H1 (cell line): ENCODE measurements at places on chromosomes 2 and 18. TPM values are rescaled to one million over a fixed set of nuclear protein-coding genes. Genes with fewer than 3 reads are reported as not detected.

The CCDC121 gene
- polyA plus RNA-seq, result 0.68 and 0.94 TPM in 2 replicates

GRCh38 chr2:241931976-241932898 is 62.7 kb downstream of the RTP5 start:
- DNase-seq, result no peak

GRCh38 chr2:146241023-146241422 is 1603.8 kb upstream of the ACVR2A start:
- DNase-seq, result no peak

GRCh38 chr2:162330881-162331280 is 12.4 kb upstream of the IFIH1 start:
- DNase-seq, result no peak

GRCh38 chr18:37554399-37554787 is 11.2 kb downstream of the CELF4 start:
- peak; percentile 41 for DNase-seq

The TEX44 gene
- 0.06 TPM in 1 of 2 replicates, not detected in the other for polyA plus RNA-seq

DNA sequence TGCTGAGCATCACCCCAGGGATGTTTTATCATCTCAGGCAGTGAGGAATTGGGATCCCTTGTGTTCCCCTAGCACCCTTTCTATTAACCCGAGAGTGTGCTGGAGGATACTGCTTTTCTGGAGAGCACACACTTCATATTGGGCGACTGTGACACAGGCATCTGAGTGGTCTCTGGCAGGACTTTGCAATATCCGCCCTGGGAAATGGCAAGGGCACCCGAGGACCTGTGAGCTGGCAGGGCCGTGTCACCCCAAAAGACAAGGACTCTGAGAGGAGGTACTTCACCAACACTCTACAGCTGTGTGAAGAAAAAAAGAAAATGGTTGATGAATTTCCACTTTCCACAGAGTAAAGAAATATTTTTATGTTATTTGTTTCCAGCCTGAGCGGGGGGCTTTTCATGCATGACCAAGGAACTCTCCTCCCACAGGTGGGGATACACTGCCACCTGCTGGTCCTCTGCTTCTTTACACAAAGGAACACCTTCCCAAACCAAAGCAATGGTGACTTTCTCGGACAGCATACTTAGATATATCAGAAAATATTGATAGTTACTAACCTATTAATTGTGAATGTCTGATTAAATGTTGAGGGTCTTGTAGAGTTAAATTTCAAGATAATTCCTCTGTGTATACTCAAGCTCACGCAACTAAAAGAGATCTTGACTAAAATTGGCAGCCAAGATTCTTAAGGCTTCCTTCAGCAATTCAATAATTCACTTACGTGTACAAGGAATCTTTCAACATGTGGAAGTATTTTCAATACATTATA is 45.9 kb upstream of the REG3G start:
- DNase-seq, result peak; percentile 88

DNA sequence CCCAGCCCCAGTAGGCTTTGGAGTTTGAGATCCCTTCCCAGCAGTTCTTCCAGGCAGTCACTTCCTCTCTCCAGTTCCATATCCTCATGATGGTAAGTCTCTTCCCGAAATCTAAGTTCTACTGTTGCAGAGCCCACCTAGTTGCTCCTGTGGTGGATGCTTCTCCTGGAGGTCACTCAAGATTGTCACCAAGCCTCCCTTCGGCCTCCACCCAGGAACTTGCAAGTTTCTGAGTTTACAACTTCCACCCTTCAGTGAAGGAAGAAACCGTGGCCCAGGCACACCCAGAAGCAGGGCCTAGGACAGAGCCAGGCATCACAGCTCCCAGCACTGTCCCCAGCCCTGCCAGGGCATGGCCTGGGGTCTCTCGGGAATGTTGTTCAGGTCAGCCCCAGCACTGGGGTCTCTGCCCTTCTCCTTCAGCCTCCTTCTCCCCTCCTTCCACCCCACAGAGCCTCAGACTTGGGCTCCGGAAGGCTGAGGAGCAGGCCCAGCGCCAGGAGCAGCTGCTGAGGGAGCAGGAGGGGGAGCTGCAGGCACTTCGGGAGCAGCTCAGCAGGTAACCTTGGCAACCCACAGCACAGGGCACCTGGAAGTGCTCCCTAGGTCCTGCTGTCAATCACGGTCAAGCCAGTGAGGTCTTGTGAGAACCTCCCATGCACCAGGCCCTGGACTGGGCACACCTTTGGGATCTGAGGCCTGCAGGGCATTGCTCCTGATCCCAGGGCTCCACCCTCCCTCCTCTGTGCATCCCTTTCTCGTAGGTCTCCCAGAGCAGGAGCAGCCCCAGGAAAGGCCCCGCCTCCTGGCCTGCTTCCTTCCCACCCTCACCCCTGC is 7.1 kb downstream of the RUFY4 start:
- peak; percentile 59 for DNase-seq

DNA sequence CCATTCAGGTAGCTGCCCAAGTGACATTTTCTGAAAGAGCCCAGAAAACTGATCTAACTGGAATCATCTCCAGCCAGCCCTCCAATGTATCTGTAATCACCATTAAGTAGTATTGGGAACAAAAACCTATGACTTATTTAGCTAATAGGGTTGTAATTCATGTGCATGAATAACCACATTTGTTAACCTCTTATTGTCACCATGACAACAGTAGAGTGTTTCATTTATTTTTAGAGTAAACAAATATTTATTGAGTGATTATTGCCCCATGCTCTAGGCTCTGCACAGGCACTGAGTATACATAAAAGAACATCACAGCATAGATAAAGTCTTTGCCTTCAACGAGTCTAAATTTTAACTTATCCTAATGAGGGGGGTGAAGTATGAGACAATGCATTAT is 265.4 kb upstream of the UBE2E3 start:
- no peak for DNase-seq

GRCh38 chr2:70321370-70321769 is 19.5 kb upstream of the FAM136A start:
- DNase-seq, result no peak

- DNase-seq, result peak; percentile 70
Observed at GRCh38 chr2:169694113-169694893, at the start of the genes CFAP210 and PHOSPHO2. TSS of gene CFAP210 (minus strand) at chr2:169694405. CDS start at chr2:169694327, 78 bp downstream. TSS of gene PHOSPHO2 (plus strand) at chr2:169694469. CDS start at chr2:169700972, 6,503 bp downstream.

DNA sequence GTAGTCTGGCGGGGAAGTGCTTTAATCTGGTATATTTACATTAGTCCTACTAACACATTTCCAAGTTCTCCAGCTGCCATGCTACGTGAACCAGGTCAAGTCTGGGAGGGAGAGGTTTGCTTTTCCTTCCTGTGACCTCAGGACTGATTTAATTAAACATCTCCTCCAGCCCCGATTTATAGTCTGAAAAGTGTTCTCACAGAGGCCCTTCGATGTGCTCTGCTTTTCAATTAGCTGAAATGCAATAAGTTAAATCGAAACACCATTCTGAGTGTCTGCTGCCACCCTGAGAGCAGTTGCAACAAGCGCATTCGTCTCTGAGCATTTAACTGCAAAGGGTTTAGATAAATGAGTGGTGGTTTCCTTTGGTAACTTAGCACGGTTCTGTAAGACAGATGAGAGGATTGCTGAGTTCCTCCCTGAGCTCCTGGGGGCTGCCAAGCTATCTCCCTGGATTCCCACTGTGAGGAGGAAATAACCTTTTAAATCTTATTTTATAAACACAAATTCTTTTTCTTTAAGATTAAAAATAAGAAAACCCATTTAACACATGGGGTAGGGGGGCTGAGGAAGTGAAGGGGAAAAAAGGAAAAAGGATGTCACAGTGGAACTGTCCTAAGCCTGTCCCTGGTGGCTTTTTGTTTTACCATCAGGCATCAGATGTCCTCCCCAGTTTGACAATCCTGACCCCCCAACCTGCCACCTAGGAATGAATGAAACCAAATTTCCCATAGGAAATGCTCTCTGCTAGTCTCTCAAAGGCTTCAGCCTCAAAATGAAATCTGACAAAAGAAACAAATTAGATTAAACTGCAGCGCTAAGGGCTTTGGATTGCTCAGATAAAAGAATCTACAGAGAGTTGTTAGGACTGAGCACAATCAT is 56.5 kb upstream of the CREB1 start:
- no peak for DNase-seq

GRCh38 chr18:43757273-43757672 is 480.0 kb upstream of the SYT4 start:
- DNase-seq, result no peak

GRCh38 chr18:37339701-37340215 is 225.8 kb downstream of the CELF4 start:
- DNase-seq, result no peak

DNA sequence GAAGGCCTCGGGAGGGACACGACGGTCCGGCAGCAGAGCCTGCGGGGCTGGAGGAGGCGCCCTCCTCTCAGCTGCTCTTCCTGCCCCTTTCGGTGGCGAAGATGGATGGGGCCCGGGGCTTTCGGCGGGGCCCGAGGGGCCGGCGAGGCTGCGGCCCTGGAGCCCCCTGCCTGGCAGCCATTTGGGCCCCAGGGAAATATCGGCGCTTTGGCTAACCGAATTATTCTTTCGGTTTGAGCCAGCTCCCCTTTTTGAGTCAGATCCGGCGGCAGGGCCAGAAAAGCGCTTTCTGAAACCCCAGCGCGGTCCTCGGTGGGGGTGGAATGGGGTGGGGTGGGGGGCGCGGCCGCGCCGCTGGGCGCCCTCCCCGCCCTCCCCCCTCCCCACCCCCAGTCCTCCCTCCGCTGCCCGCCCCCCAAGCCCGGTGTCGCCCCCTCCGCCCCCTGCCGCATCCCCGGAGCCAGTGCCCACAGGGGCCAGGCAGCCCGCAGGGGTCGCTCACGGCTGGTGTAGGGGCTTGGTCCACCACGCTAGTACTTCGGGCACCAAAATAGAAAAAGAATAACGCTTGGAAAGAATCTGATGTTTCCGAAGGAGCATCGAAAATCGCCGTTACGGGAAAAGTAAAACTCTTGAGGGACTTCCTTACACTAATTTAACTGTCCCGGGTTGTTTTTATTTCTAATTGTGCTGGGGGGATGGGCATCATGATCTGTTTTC is 9.1 kb upstream of the ARID5A start:
- DNase-seq, result peak; percentile 75

DNA sequence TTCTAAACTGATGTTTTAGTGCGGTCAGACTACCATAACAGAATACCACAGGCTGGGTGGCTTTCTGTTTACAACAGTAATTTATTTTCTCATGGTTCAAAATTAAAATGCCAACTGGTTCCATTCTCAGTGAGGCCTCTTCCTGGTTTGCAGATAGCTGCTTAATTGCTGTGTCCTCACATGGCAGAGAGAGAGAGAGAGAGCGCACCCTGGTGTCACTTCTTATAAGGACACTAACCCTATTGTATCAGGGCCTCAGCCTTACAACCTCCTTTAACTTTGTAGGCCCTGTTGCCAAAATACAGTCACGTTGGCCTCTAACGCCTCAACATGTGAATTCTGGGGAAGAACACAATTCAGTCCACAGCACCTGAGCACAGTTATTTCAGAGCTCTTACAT is 37.5 kb upstream of the ZNF385B start:
- DNase-seq, result peak; percentile 77

DNA sequence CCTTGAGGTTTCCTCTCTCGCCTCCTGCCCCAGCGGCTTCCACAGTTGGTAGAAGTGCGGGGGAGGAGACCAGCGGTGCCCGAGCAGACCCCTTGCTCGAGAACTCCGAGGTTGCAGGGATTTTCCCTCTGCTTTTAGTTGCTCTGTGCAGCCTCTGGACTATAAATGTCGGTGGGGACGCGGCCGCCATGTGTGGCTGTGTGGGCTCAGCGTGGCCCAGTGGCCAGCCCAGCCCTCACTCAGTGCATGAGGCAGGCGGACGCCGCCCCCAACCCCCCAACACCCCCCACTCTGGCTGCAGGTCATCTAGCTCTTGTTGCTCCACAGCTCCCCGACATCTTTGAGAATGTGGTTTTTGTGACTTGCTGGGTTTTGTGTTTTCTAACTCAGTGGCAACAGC is 15.3 kb upstream of the D2HGDH start:
- no peak for DNase-seq

- no peak for DNase-seq
Observed at GRCh38 chr2:40758401-40759155, 306.7 kb upstream of the SLC8A1 start.
